T1000 (cell line): ENCODE measurements at places on chromosomes 2 and 18.

DNA sequence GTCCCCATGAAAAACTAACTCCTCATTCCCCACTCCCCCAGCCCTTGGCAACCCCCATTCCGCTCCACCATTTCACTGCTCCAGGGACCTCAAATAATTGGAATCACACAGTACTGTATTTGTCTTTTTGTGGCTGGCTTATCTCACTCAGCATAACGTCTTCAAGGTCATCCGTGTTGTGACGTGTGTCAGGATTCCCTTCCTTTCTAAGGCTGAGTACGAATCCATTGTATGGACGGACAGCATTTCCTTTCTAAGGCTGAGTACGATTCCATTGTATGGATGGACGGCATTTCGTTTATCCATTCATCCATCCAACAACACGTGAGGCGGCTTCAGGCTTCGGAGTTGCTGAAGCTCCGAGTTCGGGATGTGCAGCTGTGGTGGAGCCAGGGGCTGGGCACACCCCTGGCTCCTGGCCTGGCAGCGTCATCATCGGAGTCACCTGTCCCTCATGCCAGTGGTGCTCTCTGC is 1.2 kb upstream of the ASB1 start:
- no peak for DNase-seq

DNA sequence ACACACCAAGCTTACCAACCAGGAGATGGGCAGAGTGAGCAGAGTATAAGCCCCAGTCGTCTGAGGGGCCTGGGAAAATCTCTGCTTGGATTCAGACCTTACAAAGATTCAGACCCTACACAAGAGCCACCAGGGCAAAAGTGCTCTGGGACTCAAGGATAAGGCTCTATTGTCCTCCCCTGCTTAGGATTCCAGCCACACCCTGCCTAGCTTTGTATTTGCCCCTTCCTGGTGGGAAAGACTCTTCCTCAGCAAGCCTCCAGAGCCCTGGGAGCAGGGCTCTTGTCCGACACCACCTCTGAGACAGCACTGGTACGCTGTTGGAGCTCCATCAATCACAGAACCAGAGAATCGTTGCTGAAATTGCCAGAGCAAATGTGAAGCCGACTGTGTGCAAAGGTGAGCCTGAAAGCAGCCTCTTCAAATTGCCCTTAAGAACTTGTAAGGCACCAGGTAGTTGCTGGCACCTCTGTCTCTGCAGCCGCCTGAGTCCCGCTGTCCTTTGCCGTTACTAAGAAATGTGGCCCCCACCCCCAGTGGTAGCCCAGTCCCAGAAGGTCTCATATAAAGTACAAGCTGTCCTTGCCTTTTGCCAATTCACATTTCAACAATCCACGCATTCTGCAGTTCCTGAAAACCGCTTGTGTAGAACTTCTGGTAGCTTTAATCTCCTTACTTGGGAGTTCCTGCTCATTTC is 148.7 kb downstream of the CTIF start:
- no peak for DNase-seq

DNA sequence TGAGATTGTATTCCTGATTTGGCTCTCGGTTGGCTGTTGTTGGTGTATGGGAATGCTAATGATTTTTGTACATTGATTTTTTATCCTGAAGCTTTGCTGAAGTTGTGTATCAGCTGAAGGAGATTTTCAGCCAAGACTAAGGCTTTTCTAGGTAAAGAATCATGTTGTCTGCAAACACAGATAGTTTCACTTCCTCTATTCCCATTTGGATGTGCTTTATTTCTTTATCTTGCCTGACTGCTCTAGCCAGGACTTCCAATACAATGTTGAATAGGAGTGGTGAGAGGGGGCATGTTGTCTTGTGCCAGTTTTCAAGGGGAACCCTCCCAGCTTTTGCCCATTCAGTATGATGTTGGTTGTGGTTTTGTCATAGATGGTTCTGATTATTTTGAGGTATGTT is 90.4 kb downstream of the CYP26B1 start:
- DNase-seq = no peak

DNA sequence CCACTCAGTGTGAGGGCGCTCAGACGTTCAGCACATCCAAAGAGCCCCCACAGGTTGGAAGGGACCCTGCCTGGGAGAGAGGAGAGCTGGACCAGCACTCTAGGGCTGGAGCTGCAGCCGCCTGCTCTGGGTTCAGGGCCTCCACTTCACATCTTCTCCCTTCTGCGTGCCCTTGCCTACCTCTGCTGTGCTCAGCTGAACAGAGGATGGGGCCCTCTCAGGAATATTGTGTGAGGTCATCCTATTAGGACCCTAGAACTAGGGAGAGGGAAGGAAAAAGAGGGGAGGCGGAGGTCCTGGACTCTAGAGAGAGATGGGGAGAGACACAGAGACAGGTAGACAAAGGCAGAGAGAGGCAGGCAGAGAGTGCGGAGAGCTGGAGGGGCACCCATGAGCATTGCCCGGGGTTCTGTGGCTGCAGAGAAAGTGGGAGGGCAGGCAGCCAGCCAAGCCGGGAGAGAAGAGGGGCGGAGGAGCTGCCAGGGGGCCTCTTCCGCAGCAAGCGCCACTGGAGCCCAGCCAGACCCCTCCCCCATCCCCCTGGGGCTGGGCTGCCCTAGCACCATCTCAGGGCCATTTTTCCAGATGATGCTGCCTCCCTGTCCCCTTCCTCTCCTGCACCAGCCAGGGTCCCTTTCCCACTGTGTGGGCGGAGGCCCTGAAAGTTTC is 8.3 kb upstream of the TNS1 start:
- no peak for DNase-seq

- DNase-seq = no peak
Observed at GRCh38 chr2:186126181-186126580, 359.9 kb upstream of the ZC3H15 start.

- DNase-seq = no peak
Observed at GRCh38 chr2:16655905-16656642, 9.6 kb downstream of the CYRIA start.

DNA sequence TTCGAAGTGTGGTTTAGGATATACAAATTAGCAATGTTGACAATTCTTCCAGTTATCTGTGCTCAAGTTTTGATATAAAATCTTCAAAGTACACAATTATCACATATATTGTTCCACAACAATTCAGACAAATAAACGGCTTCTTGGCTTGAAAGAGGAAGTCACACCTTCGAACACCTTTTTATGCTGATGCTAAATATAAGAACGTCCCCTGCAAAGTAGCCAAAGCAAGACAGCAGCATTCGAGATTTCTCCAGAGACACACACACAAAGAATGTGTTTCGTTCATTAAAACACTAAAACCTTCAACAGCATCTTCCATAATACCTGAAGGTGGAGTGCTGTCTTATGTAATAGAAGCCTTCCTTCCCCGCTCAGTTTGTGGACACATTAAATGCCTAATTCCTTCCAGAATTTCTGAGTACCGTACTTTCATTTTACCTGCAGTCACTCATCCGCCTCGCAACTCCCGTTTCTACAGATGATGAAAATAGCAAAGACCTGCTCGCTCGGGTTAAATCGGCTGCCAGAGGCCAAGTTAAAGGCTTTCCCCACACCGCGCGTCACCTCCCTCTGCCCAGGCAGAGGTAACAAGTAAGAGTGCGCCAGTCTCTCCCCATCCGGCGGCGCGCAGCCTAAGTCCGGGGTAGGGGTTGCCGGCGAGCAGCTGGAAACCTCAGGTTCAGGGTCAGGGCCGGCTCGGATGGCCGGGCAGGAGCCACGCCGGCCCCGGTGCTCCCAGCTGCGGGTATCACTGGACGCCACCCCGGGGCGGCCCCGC is 847 bp downstream of the SERPINE2 start:
- no peak for DNase-seq

DNA sequence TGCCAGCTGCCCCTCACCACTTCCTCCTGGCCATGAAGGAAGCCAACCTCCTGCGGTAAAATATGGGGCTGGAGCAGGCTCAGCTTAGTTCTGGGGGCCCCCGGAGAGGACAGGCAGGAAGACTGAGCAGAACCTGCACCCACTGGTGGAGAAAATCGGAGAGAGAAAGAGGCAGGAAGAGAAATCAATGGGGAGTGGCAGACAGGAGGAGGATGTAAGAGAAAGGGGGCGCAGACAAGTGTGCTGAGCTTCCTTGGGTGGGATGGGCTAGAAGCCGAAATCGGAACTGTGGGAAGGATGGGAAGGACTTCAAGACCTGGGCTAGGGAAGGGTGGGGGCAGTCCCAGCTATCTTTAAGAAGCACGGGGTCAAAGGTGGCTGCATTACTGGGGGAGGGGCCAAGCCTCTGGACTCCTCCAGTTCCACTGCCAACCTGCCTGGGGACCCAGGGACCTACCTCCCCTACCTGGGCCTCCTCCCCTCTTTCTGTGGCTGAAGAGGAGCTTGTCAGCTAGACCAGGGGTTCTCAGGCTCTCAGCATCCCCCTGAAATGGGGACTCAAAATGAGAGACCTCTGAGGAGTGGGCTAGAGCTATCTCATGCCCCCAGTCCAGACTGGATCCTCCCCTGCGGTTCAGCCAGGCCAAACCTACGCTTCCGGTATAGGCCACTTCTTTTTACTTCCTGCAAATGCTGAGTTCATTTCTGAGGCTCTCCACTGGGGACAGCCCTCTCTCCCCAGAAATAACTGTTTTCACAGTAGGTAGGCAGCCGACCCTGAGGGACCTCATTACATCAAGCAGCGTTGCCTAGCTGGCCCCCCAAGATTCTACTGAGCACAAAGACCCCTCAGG is 33.6 kb upstream of the B3GNT7 start:
- DNase-seq = no peak
